ENCODE measurements at places on chromosomes 5 and 9. TPM values are rescaled to one million over a fixed set of nuclear protein-coding genes. Genes with fewer than 3 reads are reported as not detected.

GRCh38 chr5:174413567-174414314 is 310.6 kb upstream of the MSX2 start:
- no peak for DNase-seq

DNA sequence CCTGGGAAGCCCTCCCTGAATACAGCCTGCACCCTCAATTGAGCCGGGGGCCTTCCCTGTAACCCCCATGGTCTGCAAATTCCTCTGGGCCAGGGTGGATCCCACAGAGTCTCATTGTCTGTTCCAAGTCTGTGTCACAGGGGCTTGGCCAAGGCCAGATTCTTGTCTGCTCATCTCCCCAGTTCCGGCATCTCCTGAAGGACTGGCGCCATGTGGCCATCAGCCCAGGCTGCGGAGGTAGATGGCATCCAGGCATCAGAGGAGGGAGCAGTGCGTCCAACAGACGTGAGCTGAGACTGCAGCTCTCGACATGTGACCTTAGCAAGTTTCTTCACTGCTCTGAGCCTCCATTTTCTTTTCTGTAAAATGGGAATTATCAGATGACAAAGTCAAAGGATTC is 37.3 kb upstream of the RPL26L1 start:
- DNase-seq, result no peak

DNA sequence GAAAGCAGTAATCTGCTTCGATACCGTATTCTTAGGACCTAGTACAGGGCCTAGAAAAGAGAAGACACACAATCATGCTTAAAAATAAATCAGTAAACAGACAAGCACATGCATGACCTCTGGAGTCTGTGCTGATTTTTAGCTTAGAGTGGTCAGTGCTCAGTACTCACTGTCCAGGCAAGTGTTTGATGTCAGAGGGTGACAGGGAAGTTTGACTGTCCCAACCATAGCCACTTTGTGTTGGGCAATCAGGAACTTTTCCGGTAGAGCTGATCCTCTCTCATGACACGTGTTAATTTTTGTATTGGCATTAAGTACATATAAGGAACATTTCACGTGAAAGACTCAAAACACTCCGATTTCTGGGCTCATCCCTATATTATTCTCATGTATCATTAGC is 464.7 kb upstream of the KLF4 start:
- DNase-seq, result no peak

DNA sequence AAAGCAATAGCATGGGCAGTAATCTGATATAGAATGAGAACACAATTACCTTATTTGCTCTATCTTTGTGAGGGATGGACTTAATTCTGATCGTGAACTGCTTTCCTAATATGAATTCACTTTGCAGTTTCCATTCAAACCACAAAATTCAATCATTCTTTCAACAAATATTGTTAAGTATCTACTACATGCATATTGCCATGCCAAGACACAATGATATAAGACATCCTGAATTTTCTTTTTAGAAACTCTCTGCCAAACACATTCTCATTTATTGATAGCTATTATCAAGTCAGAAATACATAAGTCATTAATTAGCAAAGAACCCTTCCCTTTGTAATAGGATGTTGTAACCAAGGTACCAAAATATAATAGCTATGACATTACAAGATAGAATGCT is 121.6 kb upstream of the TARS1 start:
- no peak for DNase-seq

DNA sequence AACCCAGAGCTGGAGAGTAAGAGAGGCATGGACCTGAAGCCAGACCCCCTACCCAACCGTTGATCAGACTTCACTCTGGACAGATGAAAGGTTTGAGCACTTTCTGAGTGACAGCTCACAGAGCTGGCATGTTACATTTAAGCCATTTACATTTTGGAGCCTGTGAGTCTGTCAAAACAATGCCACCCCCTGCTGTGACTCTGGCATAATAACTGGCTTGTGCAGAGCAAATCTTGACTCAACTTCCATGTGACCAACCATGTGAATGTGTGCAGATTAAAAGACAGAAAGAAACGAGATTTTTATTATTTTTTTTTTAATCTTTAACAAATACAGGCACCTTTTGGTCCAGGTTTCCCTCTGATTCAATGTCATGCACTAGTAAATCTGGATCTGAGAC is 48.5 kb downstream of the MFAP3 start:
- DNase-seq, result no peak

- peak; percentile 74 for DNase-seq
Observed at GRCh38 chr9:93058355-93059010, at the start of gene SUSD3. Gene SUSD3 (plus strand): TSS chr9:93058701. CDS start chr9:93058743, 42 bp downstream.

DNA sequence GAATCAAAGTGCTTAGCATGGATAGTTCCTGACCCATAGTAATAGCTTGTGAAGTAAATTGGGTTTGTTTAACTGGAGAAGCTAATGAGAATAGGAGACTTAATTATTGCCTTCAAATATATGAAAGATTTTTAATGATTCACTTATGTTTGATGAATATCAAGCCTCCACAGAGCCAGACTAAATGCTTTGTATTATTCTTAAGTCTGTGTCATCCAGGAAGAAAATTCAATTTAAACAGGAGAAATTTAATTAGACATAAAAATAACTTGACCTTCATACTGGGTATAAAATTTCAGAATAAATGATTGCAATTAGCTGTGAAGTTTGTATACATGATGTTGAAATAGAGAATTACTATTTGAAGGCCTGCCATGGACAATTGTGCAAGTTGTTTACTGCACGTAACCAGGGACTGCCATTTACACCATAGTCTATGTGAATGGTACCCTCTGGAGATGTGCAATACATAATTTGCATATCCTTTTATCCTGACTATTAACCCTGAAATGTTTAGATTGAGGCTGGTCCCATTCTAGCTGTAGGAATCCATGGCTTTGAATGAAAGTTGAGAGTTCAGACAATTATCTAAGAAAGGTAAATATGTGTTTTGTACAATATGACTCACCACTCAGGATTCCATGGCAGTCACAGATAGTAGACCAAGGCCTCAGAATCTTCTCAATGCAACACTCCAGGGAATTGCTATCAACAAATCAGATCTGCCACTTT is 133.5 kb upstream of the IL12B start:
- DNase-seq, result no peak

DNA sequence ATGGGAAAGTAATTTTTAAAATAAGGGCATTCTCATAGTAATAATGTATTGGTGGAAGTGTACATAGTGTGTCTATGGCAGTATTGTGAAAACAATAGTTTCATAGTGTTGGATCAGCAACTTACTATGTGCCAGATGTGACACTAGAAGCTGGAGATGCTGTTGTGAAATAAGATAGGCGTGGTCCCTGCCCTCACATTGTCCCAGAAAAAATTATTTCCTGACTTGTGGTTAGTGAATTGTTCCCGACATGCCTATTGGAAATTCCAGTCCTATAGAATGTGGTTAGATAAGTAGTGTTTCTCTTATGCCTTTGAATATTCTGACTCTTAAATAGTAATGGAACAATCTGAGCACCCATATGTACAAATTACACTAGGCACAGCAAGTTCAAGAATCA is 55.3 kb upstream of the MTAP start:
- no peak for DNase-seq

DNA sequence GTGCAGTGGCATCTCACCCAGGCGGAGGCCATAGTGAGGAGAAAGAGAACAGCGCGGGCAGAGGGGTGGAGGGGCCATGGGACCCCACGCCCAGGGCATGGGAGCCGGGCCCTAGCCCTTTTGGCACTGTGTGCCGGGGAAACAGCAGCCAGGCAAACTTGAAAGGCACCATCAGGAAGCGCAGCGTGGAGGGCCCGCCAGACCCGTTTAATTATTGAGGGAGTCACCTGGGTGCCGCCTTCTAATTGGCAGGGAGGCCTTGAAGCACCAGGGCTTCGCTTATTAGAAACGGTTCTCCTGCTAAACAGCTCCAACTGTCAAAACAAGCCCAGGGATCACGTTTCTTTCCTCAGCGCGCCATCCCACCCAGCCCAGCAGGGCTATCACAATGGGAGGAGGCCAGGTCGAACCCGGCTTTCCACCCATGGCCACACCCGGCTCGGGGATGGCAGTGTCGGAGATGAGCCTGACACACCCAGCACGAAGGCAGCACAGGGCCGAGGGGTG is 104.6 kb upstream of the SARDH start:
- DNase-seq, result no peak

GRCh38 chr5:81835814-81836367 is 85.0 kb upstream of the SSBP2 start:
- DNase-seq, result no peak

- DNase-seq, result no peak
Observed at GRCh38 chr5:73365301-73365853, 83.2 kb downstream of the FOXD1 start.

- DNase-seq, result no peak
Observed at GRCh38 chr5:10585518-10585915, 21.6 kb downstream of the ANKRD33B start.

DNA sequence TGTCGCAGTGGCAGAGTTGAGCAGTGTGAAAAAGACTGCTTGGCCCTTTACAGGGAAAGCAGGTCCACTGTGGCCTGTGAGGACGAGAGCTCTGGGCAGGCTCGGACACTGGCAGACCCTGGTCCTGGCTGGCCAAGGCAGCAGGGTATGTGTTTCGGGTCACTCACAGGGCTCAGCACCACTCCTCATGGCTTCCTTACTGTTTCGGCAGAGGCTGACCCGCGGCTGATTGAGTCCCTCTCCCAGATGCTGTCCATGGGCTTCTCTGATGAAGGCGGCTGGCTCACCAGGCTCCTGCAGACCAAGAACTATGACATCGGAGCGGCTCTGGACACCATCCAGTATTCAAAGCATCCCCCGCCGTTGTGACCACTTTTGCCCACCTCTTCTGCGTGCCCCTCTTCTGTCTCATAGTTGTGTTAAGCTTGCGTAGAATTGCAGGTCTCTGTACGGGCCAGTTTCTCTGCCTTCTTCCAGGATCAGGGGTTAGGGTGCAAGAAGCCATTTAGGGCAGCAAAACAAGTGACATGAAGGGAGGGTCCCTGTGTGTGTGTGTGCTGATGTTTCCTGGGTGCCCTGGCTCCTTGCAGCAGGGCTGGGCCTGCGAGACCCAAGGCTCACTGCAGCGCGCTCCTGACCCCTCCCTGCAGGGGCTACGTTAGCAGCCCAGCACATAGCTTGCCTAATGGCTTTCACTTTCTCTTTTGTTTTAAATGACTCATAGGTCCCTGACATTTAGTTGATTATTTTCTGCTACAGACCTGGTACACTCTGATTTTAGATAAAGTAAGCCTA is 15.7 kb downstream of the SQSTM1 start:
- no peak for DNase-seq

DNA sequence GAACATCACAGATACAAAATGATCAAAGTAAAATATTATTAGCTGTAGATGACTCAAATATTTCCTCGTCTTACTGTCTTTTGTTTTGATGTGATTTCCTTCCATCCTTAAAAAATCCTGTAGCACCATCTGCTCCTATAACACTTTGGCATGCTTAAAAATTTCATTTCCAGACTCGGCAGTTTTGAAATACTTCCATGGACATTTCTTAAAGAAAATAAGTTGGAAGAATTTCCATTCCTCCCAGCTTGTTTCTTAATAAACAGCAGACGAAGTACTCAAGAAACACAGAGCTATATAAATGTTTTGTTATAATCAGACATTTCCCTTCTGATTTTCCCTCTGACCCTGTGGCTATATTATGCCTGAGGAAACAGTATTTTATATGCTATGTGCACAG is 41.2 kb upstream of the SVEP1 start:
- DNase-seq, result no peak

- no peak for DNase-seq
Observed at GRCh38 chr5:75363111-75363510, 26.1 kb downstream of the HMGCR start.

The GAS1 gene
- total RNA-seq, result 7.4 TPM

The C5orf52 gene
- total RNA-seq, result not detected

The MYO10 gene
- 4.8 TPM for total RNA-seq

The ENTPD2 gene
- total RNA-seq, result 0.25 TPM

The PCDHA4 gene
- 0.08 TPM for total RNA-seq

All from liver (tissue), 10 donors.